K562 (cell line): ENCODE measurements at places on chromosomes 4 and X. TPM values are rescaled to one million over a fixed set of nuclear protein-coding genes. Genes with fewer than 3 reads are reported as not detected.
A peak's percentile ranks its signal among the peaks of the same experiment; 100 is the strongest.

Gene POF1B
- 0.04 and 0.11 TPM in 2 replicates for total RNA-seq

Gene FGFBP1
- not detected in 2 replicates for total RNA-seq

DNA sequence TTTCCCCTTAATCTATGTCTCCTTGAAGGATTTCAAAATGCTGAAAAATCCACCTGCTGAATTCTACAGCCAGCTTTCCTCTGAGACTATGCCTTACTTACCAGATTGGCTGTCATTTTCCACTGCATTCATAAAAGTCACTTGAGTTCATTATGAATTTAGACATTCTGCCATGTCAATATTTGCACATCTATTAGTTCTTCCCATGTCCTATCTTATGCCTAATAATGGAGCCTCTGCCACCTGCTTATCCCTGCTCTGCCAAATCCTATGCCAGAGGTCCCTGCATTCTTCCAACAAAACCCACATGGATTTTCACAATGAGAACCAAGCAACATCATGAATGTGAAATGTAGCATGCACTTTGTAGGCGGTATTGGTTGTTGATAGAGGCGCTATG is 42.6 kb downstream of the GASK1B start:
- no peak for DNase-seq

Gene SPANXN4
- total RNA-seq, result not detected in 2 replicates

GRCh38 chrX:97399400-97399799 is 515.7 kb downstream of the RPA4 start:
- no peak for DNase-seq

DNA sequence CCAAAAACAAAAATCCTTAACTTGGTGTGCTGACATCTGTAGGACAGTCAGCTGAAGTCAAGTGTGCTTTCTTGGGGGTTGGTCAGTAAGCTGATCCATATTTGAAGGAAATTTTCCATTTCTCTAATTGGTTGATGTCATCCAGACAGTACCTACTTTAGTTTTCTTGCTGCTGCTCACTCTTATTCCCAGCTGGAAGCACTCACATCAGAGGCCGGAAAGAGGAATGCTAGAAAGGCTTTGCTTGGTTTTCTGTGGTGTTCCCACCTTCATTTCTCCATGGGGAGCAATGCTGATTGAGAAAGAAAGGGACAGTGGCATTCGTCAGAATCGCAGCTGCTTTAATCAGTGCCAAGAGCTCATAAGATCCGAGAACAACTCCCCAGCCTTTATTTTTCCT is 227.0 kb downstream of the C4orf33 start:
- no peak for DNase-seq

GRCh38 chr4:40621592-40622512 is 7.8 kb downstream of the RBM47 start:
- peak; percentile 52 for DNase-seq

Gene ETNPPL
- total RNA-seq, result not detected in 2 replicates

Gene TMEM131L
- 18.6 and 20.8 TPM in 2 replicates for total RNA-seq

Gene H2BW2
- not detected in 2 replicates for total RNA-seq

DNA sequence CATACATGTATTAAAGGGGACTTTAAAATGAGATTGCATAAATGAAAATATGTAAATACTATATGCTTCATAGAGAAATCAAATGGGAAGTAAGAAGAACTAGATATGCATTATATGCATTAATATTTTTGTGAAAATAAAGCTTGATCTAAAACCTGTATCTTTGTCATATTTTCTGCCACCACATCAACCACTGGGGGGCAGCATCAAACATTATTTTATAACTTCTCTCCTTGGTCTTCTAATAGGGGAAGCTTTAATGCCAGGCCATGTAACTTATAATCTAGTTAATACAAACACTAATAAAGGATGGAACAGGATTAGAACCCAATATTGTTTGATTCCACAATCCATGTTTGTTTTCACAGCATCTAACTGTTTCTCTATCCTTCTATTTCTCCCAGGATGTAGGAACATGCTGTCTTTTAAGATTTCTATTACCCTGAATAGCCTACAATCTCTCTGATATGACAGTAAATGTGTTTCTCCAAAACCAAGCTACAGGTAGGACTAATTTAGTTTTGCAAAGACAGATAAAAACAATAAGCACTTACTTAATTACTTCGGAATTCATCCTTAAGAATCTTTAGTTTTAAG is 10.0 kb downstream of the QRFPR start:
- DNase-seq, result peak; percentile 19

Gene TMPRSS11A
- total RNA-seq, result not detected in 2 replicates

GRCh38 chr4:151402145-151402865 is 6.7 kb upstream of the FHIP1A start:
- no peak for DNase-seq

Gene LONRF3
- total RNA-seq, result 9.4 and 10.1 TPM in 2 replicates

DNA sequence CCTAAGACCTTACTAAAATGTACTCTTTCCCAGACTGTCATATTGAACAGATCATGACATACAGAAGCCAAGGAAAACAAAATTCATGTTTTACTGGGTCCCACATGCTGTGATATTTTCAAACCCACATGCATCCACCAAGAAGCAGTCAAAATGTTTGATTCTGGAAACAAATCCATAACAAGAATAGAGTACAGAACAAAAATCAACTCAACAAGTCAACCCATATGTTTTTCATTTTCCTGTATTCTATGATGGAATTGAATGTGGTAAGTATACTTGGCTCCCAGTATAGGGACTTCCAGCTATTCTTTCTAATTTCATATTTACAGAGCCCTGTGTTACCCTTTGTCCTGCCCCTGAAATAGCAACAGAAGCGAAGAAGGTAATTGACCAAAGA is 106.8 kb downstream of the COL25A1 start:
- DNase-seq, result no peak

DNA sequence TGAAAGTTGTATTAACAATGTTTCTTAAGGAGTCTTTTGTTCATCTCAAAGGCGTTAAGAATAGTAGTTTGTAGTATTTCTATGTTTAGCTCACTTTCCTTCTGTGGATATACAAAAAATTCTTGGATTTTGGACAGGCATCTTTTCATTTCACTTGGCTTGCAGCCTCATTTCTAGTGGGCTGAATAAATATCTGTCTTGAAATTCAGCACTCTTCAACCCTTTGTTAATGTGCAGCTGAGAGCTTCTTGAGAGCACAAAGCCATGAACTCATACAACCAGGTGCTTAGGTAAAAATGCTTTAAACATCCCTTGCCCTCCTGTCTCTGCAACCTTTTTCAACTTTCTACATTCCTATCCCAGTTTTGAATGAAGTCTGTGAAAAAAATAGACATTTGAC is 1003.2 kb downstream of the C4orf33 start:
- DNase-seq, result no peak

Gene MAGIX
- 2.2 and 2.4 TPM in 2 replicates for total RNA-seq

- DNase-seq, result no peak
These were observed 203.3 kb downstream of the OR13H1 start for GRCh38 chrX:131747173-131747572.

GRCh38 chr4:169659716-169660670 is 39.6 kb downstream of the CLCN3 start:
- peak; percentile 85 for DNase-seq

- no peak for DNase-seq
These were observed 40.6 kb downstream of the FAM149A start for GRCh38 chr4:186144946-186145569.

DNA sequence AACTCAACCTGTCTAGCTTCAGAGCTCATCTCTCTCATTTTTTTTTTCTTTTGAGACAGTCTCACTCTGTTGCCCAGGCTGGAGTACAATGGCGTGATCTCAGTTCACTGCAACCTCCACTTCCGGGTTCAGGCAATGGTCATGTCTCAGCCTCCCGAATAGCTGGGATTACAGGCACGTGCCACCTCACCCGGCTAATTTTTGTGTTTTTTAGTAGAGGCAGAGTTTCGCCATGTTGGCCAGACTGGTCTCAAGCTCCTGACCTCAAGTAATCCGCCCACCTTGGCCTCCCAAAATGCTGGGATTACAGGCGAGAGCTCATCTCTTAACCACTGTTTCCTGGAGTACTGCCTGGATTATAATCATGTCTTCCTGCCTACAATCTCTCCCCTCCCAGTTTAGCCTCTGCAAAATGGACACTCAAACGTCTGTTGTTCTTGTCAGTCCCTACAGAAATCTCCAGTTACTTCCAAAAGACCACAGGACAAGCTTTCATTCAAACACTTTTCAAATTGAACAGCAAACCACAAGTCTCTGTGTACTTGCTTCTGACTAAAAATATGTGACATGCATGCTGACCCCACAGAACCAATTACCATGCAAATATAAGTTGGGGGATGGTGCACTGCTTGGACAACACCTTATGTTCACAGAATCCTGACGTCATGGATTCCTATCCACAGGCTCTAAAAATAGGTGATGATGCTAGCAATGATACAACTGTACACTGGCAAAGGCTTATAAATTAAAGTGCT is 137.2 kb downstream of the SH3KBP1 start:
- no peak for DNase-seq

GRCh38 chr4:169675825-169676224 is 55.4 kb downstream of the CLCN3 start:
- DNase-seq, result no peak

Gene CCDC160
- not detected in 2 replicates for total RNA-seq

DNA sequence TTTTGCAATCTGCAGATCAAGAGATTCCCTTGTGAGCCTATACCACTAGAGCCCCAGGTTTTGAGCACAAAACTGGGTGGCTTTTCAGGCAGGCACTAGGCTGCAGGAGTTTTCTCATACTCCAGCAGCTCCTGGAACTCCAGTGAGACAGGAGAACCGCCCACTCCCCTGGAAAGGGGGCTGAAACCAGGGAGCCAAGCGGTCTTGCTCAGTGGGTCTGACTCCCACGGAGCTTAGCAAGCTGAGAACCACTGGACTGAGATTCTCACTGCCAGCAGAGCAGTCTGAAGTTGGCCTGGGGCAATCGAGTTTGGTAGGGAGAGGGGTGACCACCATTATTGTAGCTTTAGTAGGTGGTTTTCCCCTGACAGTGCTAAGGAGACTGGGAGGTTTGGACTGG is 313.8 kb upstream of the TEX13C start:
- DNase-seq, result no peak

- no peak for DNase-seq
These were observed 13.0 kb upstream of the PLAC1 start for GRCh38 chrX:134671294-134671693.

DNA sequence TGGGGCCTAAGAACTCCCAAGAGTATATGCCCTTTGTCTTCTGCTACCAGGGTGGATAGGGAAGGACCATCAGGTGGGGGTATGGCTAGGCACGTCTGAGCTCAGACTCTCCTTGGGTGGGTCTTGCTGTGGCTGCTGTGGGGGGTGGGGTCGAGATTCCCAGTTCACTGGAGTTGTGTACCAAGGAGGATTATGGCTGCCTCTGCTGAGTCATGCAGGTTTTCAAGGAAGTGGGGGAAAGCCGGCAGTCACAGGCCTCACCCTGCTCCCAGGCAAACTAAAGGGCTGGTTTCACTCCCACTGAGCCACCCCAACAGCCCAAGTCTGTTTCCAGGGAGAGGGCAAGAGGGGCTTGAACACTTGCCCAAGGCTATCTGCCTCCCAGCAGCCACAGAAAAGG is 249.7 kb downstream of the NR3C2 start:
- DNase-seq, result no peak

GRCh38 chr4:153758136-153758535 is 1.7 kb downstream of the RNF175 start:
- DNase-seq, result no peak

- no peak for DNase-seq
These were observed 500.3 kb downstream of the TRIML1 start for GRCh38 chr4:188639479-188640100.

DNA sequence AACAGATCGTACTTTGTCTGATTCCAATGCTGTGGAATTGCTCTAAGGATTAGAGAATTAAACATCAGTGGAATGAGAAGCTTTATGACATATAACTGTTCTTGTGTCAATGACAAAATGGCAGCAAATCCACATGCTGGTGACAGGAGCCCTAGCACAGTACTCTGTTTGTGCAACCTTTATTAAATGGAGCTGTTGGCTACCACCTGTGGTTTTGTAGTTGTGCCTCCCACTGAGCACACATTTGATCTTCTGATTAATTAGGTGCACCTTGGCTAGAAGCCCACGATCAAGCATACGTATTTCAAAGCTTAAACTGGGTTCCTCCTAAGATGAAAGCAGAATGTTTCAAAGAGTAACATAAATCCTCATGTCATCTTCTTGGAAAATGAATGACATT is 394.0 kb upstream of the IGFBP7 start:
- DNase-seq, result no peak

Gene RBMXL3
- 0.29 and 0.31 TPM in 2 replicates for total RNA-seq

- no peak for DNase-seq
These were observed 12.0 kb downstream of the ATP5ME start for GRCh38 chr4:661881-662761.

Gene CUL4B
- 40.9 and 43.2 TPM in 2 replicates for total RNA-seq

DNA sequence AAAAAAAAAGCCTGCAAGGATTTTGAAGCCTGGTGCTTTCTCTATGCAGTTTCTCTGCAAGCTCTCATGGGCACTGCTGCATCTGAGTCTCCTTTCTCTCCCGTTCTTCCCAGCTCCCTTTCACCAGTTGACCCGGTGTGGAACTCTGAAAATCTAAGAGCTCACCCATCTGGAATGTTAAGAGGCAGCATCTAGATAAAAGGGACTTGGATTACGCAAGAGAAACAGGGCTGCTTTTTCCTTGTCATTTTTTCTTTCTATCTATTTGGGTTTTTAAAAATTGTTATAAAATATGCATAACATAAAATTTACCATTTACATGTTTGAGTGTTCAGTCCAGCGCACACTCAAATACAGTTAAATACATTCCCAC is 95.2 kb upstream of the RPS6KA3 start:
- no peak for DNase-seq

DNA sequence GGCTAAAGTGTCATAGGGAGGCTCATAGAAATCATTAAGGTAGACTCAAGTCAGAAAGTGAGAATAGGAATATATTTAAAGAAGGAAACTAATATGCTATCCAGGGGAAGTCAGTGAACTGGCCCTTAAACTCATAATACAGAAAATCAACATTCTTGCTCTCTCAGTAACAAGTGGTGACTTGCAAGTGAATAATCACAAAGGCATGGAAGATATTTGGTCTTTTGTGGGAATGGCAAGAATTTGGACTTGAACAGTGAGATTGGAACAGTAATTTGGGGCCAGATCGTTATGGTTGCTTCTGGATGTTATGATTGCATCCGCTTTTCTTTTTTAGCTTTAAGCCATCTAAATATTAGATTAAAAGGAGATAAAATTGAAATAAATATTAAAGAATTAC is 103.8 kb downstream of the TBC1D19 start:
- DNase-seq, result no peak

Gene TMEM144
- total RNA-seq, result 6.8 and 7.8 TPM in 2 replicates

- no peak for DNase-seq
These were observed 20.8 kb downstream of the CNOT6L start for GRCh38 chr4:77798385-77798784.

DNA sequence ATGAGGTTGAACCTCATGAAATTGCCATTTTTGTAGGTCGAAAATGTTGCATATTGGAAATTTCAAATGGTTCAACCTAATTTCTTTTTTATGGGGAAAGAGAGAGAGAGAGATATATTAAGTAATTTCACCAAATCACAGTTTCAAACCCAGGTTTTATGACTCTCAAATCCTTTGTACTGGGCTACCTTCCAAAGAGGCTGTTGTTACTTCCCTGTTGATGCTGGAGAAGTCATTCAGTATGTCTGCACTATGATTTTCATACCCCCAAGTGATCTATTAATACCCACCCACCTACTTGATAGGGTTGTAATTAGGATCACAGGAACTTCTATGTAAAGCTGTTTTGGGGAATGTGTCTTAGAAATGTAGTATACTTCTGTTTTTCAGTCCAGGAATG is 109.9 kb downstream of the ZNF330 start:
- DNase-seq, result no peak

Gene ADH1A
- total RNA-seq, result not detected in 2 replicates

Gene ADH1C
- total RNA-seq, result 0.34 and 0.40 TPM in 2 replicates
